Suprapubic skin (tissue), 4 donors: ENCODE measurements at places on chromosomes 6 and 20. TPM values are rescaled to one million over a fixed set of nuclear protein-coding genes. Genes with fewer than 3 reads are reported as not detected.

- H3K27me3 ChIP-seq: no peaks in the 10 kb centered on the region
- H3K4me1 ChIP-seq: peaks cover 60% of the 10 kb centered on the region
- DNase-seq: no peak
- H3K36me3 ChIP-seq: no peaks in the 10 kb centered on the region
- peak overlapping the region; percentile 24 for H3K27ac ChIP-seq
Measured at GRCh38 chr6:157034436-157035230, 257.5 kb downstream of the ARID1B start.

- no peaks in the 10 kb centered on the region for H3K27me3 ChIP-seq
- H3K4me1 ChIP-seq: peaks cover 1% of the 10 kb centered on the region
- no peak overlapping the region for H3K4me3 ChIP-seq
- DNase-seq: no peak
- no peaks in the 10 kb centered on the region for H3K36me3 ChIP-seq
Measured at GRCh38 chr20:39909447-39909846, 779.6 kb downstream of the MAFB start.

DNA sequence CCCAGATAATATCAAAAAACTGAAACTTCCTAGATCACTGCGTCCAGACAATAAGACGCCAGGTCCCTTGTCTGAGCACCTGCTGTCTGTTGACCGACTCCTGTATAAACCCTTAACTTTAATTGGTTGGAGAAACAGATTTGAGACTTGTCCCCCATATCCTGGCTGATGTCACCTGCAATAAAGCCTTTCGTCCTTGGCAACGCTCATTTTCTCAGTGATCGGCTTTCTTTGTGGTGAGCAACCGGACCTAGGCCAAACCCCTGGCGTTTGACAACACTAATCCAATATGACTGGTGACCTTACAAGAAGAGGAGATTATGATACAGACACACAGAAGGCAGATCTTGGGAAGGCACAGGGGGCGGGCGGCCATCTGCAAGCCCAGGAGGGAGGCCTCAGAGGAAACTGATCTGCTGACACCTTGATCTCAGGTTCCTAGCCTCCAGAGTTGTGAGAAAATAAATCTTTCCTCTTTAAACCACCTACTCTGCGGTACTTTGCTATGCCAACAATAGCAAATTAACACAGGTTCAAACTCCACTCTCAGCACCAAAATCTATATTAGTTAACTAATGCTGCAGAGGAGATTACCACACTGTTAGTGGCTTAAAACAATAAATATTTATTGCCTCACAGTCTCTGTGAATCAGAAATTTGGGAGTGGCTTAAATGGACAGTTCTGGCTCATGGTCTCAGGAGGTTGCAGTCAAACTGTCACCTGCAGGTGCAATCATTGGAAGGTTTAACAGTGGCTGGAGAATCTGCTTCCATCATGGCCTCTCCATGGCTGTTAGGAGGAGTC, 178.7 kb downstream of the OTOR start:
- DNase-seq: no peak
- no peak overlapping the region for H3K27ac ChIP-seq
- no peaks in the 10 kb centered on the region for H3K36me3 ChIP-seq
- no peaks in the 10 kb centered on the region for H3K27me3 ChIP-seq
- no peak overlapping the region for H3K4me3 ChIP-seq
- no peaks in the 10 kb centered on the region for H3K4me1 ChIP-seq

DNA sequence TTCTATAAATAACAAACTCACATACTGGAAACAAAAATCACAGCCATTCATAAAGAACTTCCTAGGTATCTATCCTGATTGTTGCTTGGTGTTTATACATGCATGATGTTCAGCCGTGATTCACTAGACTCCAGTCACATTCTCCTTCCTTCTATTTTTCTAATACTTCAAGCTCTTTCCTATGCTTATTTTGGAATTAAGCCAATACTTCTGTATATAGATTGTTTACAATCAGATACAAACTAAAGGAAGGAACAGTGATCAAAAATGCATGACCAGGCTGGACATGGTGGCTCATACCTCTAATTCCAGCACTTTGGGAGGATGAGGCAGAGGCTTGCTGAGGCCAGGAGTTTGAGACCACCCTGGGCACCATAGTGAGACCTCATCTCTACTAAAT, 377.5 kb upstream of the IRAK1BP1 start:
- no peaks in the 10 kb centered on the region for H3K27me3 ChIP-seq
- H3K36me3 ChIP-seq: no peaks in the 10 kb centered on the region
- H3K27ac ChIP-seq: no peak overlapping the region
- no peak for DNase-seq
- no peaks in the 10 kb centered on the region for H3K4me1 ChIP-seq
- no peak overlapping the region for H3K4me3 ChIP-seq

DNA sequence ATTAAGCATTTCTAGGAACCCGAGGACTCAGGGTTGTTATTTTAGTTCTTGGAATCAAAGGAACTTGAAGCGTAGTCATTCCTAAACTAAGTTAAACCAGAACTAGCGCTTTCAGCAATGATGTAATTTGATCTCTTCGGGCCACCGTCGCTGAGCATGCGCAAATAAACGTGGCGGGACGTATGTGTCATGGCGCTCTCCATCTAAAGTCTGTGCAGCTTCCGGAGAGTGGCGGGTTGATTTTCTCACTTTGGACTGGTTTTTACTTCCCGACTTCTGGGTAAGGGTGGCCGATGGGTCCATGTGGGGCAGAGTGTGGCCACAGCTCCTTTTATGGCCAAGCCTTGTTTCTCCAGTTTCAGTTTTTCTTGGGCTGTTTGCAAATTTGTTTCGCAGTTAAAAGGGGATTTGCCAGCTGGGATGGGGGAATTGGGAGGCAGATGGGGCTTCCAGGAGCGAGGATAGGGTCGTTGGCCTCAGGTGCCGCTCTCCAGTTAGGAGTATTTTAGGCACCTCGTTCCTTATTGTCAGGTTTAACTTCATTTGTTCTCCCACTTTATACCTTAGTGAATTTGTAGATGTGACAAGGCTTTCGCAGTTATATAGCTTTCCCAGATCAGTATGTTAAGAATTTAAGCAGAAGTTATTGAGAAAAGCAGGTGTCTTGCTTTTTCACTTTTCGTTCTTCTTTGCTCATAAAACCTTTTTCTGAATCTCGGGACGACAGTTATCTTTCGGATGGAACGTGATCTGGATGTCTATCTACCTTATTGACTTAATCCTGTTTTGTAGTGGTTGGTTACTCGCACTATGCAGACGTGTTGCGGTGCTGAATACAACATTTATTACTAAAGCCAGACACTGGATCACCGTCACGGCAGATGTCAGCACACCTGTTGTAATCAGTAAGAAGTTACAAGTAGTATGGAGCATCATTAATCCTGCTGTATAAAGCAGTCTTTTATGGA, at the start of gene CDKAL1:
CDKAL1 (plus strand) TSS at position 163 of the 968 bp plus-strand sequence. CDS start 11,894 bp downstream, outside the sequence.
- no peaks in the 10 kb centered on the region for H3K27me3 ChIP-seq
- H3K27ac ChIP-seq: peak within 1 kb of the TSS; percentile 88
- DNase-seq: peak; percentile 95
- H3K4me3 ChIP-seq: peak within 1 kb of the TSS; percentile 89
- peaks cover 21% of the 10 kb centered on the region for H3K4me1 ChIP-seq

GRCh38 chr20:48944663-48945297, 23.3 kb downstream of the ARFGEF2 start:
- peaks cover 5% of the 10 kb centered on the region for H3K4me1 ChIP-seq
- no peaks in the 10 kb centered on the region for H3K27me3 ChIP-seq
- DNase-seq: no peak

GRCh38 chr6:56169366-56169765, 78.0 kb downstream of the COL21A1 start:
- no peak overlapping the region for H3K4me3 ChIP-seq
- no peaks in the 10 kb centered on the region for H3K36me3 ChIP-seq
- DNase-seq: no peak
- no peak overlapping the region for H3K27ac ChIP-seq
- no peaks in the 10 kb centered on the region for H3K27me3 ChIP-seq

DNA sequence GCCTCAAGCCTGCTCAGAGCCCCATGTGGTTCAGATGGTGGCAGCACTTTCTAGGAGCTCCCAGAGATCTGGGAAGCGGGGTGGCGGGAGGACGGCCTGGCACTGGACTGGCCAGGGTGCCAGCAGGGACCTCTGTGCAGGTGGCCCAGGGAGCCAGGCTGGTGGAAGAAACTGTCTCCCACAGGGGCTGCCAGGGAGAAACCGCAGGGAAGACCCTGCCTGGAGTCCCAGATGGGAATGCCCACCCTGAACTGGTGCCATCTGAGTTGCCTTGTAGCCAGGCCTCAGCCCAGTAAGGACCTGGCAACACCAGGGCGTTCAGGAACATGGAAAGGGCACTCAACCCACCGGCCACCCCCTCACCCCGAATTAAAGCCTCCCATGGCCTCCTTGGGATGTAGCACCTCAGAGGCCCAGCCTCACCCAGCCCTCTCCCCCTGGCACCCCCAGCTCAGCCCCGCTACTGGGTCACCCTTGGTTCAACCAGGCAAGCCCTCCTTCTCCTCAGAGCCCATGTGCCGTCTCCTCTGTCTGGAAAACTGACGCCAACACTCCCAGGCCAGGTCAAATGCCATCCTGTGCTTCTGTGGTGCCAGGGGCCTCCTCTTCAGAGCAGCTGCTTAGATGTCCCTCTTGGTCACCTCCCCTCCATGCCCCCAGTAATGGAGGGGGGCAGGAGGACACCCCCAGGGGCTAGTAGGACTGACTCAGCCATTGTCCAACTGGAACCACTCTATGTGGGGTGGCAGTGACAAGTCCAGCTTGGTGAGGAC, 5.9 kb upstream of the C20orf144 start:
- no peaks in the 10 kb centered on the region for H3K27me3 ChIP-seq
- no peak overlapping the region for H3K4me3 ChIP-seq
- H3K27ac ChIP-seq: no peak overlapping the region
- H3K4me1 ChIP-seq: peaks cover 34% of the 10 kb centered on the region
- DNase-seq: no peak
- H3K36me3 ChIP-seq: peaks cover 33% of the 10 kb centered on the region

GRCh38 chr6:165308926-165309731, at the start of gene C6orf118:
TSS of gene C6orf118 (minus strand) at chr6:165309605. CDS start at chr6:165309586, 19 bp downstream.
- H3K27ac ChIP-seq: no peak within 1 kb of the TSS
- H3K4me3 ChIP-seq: peak within 1 kb of the TSS; percentile 44
- no peaks in the 10 kb centered on the region for H3K27me3 ChIP-seq

DNA sequence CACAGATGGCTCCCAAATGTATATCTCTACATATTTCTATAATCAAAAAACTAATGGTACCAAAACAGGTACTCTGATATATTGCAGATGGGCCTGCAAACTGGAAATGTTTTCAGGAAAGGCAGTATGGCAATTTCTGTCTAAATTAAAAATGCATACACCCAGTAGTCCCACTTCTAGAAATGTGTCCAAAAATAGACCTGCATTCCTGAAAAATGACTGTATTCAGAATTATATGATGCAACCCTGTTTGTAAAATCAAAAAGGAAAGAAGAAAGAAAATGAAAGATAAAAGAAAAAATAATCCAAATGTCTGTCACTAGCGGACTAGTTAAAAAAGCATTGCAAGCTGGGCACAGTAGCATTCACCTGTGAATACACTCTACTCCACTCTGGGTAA, 12.9 kb upstream of the MICB start:
- no peaks in the 10 kb centered on the region for H3K36me3 ChIP-seq
- H3K27me3 ChIP-seq: no peaks in the 10 kb centered on the region
- H3K27ac ChIP-seq: no peak overlapping the region
- no peak for DNase-seq
- H3K4me1 ChIP-seq: no peaks in the 10 kb centered on the region
- H3K4me3 ChIP-seq: no peak overlapping the region

DNA sequence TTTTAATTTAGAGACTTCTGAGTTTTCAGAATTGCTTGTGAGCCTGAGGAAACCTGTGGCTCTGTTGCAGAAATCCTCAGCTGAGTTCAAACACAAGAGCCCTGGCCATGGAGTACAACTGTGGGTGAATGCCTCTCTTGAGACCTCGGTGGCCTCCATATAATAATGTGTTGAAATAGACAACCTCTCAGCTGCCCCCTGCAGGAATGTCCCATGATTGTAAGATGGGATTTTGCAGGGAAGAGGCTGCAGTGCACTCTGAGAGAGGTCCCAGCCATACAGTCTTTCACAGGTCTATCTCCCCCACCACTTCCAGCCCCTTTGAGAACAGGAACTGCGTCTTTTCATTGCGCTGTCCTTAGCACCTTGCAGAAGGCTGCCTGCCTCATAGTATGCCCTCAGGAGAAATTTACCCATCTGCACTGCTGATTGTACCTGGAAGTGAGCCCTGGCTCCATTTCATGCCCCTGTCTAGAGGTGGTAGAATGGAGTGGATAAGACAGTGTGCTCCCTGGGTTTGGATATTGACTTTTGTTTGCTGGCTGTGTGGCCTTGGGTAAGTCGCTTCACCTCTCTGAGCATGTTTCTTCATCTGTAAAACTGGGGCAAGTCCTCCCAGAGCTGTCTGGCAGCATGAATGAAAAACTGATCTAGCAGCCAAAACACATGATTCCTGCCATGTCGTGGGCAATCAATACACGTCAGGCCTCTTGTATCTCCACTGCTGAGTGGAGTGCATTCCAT, 16.8 kb upstream of the CDH22 start:
- H3K36me3 ChIP-seq: no peaks in the 10 kb centered on the region
- peaks cover 37% of the 10 kb centered on the region for H3K27me3 ChIP-seq

DNA sequence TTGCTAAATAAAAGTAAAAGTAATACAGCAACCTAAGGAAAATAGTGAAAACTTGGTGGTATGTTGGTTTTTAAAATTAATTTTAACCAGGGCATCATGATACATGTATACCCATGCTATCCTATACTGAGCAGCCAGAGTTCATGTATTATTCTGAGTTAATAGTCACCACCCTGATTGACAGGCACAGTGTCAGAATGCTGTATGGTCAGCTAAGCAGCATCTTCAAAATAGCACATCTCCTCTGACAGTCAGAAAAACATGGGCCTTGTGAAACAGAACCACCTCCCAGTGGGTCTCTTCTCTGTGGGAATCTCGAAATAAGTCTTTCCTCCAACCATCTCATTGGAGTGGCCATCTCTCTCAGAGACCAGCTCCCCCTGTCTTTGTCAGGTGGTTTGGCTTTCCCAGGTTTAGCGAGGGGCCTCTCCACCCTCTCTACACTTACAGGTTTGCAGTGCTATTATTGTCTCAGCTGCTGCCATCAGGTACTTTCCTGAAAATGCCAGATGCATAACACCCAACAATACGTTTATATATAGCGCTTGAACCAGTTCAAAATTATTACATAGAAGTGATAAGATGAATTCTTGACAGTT, 47.1 kb upstream of the RNF8 start:
- H3K27ac ChIP-seq: no peak overlapping the region
- no peak for DNase-seq
- H3K27me3 ChIP-seq: no peaks in the 10 kb centered on the region
- no peak overlapping the region for H3K4me3 ChIP-seq
- H3K36me3 ChIP-seq: peaks cover 31% of the 10 kb centered on the region
- peaks cover 22% of the 10 kb centered on the region for H3K4me1 ChIP-seq

The BEND3 gene
- 2.2 TPM for total RNA-seq

The SIRPG gene
- total RNA-seq: not detected

The NUS1 gene
- 14.1 TPM for total RNA-seq

The OTOR gene
- total RNA-seq: not detected

The USP49 gene
- 4.9 TPM for total RNA-seq

The ATF6B gene
- 85.4 TPM for total RNA-seq

The FRK gene
- total RNA-seq: 2.9 TPM
